Fibroblast of lung (primary cell): ENCODE measurements at places on chromosomes 13 and 19. TPM values are rescaled to one million over a fixed set of nuclear protein-coding genes. Genes with fewer than 3 reads are reported as not detected.

The MEIS3 gene
- 18.5 and 30.5 TPM in 2 replicates for polyA plus RNA-seq

The RASA3 gene
- 31.1 and 34.1 TPM in 2 replicates for polyA plus RNA-seq

The DHDH gene
- polyA plus RNA-seq, result 0.08 TPM in 1 of 2 replicates, not detected in the other

The GAPDHS gene
- not detected in 2 replicates for polyA plus RNA-seq

The SBK3 gene
- not detected in 2 replicates for polyA plus RNA-seq

The NLRP9 gene
- polyA plus RNA-seq, result not detected in 2 replicates

The ZNF43 gene
- 4.7 and 7.0 TPM in 2 replicates for polyA plus RNA-seq

The HSD17B14 gene
- polyA plus RNA-seq, result 2.7 and 4.5 TPM in 2 replicates

The FXYD3 gene
- 0.06 TPM in 1 of 2 replicates, not detected in the other for polyA plus RNA-seq

The MYH14 gene
- not detected in 2 replicates for polyA plus RNA-seq

The FLT1 gene
- polyA plus RNA-seq, result 1.6 and 2.5 TPM in 2 replicates

The METTL21C gene
- polyA plus RNA-seq, result not detected in 2 replicates

The NLRP5 gene
- polyA plus RNA-seq, result not detected in 2 replicates

The CNN1 gene
- polyA plus RNA-seq, result 24.0 and 83.9 TPM in 2 replicates

The CYP4F2 gene
- not detected in 2 replicates for polyA plus RNA-seq

The LACC1 gene
- 5.5 and 6.9 TPM in 2 replicates for polyA plus RNA-seq

The LGALS14 gene
- not detected in 2 replicates for polyA plus RNA-seq

The KLF16 gene
- polyA plus RNA-seq, result 4.2 and 5.0 TPM in 2 replicates

The CCDC8 gene
- 1.9 and 4.8 TPM in 2 replicates for polyA plus RNA-seq

The ZGLP1 gene
- 0.35 TPM in 2 replicates for polyA plus RNA-seq

The TBXA2R gene
- 1.1 and 1.3 TPM in 2 replicates for polyA plus RNA-seq

The PRKD2 gene
- polyA plus RNA-seq, result 8.1 and 10.8 TPM in 2 replicates

The SLC15A1 gene
- not detected in 2 replicates for polyA plus RNA-seq

The AKT2 gene
- 81.5 and 104 TPM in 2 replicates for polyA plus RNA-seq

The ACP7 gene
- 0.02 TPM in 1 of 2 replicates, not detected in the other for polyA plus RNA-seq

The SLC8A2 gene
- not detected in 2 replicates for polyA plus RNA-seq

The PROSER3 gene
- 8.1 and 12.9 TPM in 2 replicates for polyA plus RNA-seq

The ODAD3 gene
- polyA plus RNA-seq, result 0.32 and 0.67 TPM in 2 replicates

The ARHGAP35 gene
- polyA plus RNA-seq, result 26.0 and 27.9 TPM in 2 replicates

The ATP7B gene
- 1.0 and 1.7 TPM in 2 replicates for polyA plus RNA-seq

The PCDH8 gene
- not detected in 2 replicates for polyA plus RNA-seq

The MEGF8 gene
- 7.8 and 9.3 TPM in 2 replicates for polyA plus RNA-seq

The HCN2 gene
- polyA plus RNA-seq, result 0.49 and 0.54 TPM in 2 replicates

The ATP4A gene
- not detected in 2 replicates for polyA plus RNA-seq

The JAK3 gene
- polyA plus RNA-seq, result 0.26 and 1.1 TPM in 2 replicates

The CACNG7 gene
- polyA plus RNA-seq, result 0.68 and 3.2 TPM in 2 replicates

The ZBTB32 gene
- polyA plus RNA-seq, result not detected in 2 replicates

The ZNF579 gene
- 4.2 and 5.0 TPM in 2 replicates for polyA plus RNA-seq

The ZNF256 gene
- 3.0 and 3.7 TPM in 2 replicates for polyA plus RNA-seq
